ENCODE measurements at places on chromosomes 7 and 10. TPM values are rescaled to one million over a fixed set of nuclear protein-coding genes. Genes with fewer than 3 reads are reported as not detected.

GRCh38 chr7:18222636-18223035 lies 195.0 kb upstream of the PRPS1L1 start:
- DNase-seq, result no peak
- H3K27me3 ChIP-seq, result no peaks in the 10 kb centered on the region
- H3K27ac ChIP-seq, result no peak overlapping the region
- no peaks in the 10 kb centered on the region for H3K36me3 ChIP-seq
- no peak overlapping the region for H3K4me3 ChIP-seq
- no peaks in the 10 kb centered on the region for H3K4me1 ChIP-seq

ADAM22 gene
- total RNA-seq, result 5.9 TPM

DPP6 gene
- total RNA-seq, result not detected

DNA sequence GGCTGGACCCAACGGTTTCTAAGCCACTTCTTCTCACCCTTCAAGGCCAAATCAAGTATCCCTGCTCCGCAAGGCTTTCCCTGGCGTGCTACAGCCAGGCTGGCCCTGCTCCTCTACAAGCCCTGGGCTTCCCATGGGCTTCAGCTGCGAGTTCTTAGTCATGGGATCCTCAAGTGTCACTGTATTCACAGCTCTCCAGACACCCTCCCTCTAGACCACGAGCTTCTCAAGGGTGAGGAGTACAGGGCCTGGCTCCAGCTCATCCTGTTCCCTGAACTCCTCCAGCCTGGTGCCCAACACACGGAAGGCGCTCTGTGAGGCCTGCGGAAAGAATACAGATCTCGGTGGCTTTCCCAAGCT lies 38.8 kb downstream of the FAM53B start:
- no peak for DNase-seq
- H3K27ac ChIP-seq, result no peak overlapping the region
- H3K4me1 ChIP-seq, result no peaks in the 10 kb centered on the region
- no peak overlapping the region for H3K4me3 ChIP-seq
- no peaks in the 10 kb centered on the region for H3K36me3 ChIP-seq

- no peaks in the 10 kb centered on the region for H3K4me1 ChIP-seq
- DNase-seq, result no peak
- peaks cover 42% of the 10 kb centered on the region for H3K27me3 ChIP-seq
- H3K27ac ChIP-seq, result no peak overlapping the region
These were observed 166.8 kb upstream of the PFKP start for GRCh38 chr10:2900530-2900929.

- no peaks in the 10 kb centered on the region for H3K36me3 ChIP-seq
- H3K4me3 ChIP-seq, result no peak overlapping the region
- no peaks in the 10 kb centered on the region for H3K27me3 ChIP-seq
- H3K27ac ChIP-seq, result no peak overlapping the region
- H3K4me1 ChIP-seq, result no peaks in the 10 kb centered on the region
These were observed 13.0 kb downstream of the GALNT17 start for GRCh38 chr7:71144963-71145362.

LRRTM3 gene
- total RNA-seq, result 0.12 TPM

DNA sequence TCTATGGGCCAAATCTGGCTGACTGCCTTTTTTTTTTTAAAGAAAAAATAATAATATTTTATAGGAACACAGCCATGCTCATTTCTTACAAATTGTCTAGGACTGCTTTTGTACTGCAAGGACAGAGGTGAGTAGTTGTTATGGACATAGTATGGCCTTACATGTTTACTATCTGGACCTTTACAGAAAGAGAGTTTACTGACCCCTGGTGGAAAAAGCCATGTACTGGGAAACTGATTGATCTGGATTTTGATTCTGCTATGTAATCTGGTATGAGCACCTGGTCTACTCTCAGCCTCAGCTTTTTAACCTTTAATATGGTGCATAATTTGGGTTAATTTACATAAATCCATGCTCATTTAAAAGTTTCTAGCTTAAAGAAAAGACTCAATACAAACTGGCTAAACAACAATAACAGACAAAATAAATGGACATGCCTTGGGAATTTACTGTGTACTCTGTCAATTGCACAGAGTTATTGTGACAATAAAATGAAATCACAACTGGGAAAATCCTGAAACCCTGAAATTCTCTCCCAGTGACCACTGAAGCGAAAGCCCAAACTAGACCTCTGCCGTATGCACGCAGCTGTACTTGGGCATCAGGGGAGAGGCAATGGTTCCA lies 260.7 kb downstream of the BMPER start:
- no peak overlapping the region for H3K27ac ChIP-seq
- no peaks in the 10 kb centered on the region for H3K36me3 ChIP-seq
- peak; percentile 62 for DNase-seq
- no peaks in the 10 kb centered on the region for H3K27me3 ChIP-seq
